ENCODE measurements at places on chromosomes 1 and 21. TPM values are rescaled to one million over a fixed set of nuclear protein-coding genes. Genes with fewer than 3 reads are reported as not detected.

The MINDY1 gene
- total RNA-seq: 29.3 TPM

The TSPAN2 gene
- total RNA-seq: 26.6 TPM

The KLHDC9 gene
- 36.5 TPM for total RNA-seq

The PBX1 gene
- 182 TPM for total RNA-seq

The REN gene
- total RNA-seq: not detected

The AMPD1 gene
- not detected for total RNA-seq

The CCDC17 gene
- total RNA-seq: 2.9 TPM

The ZNF593OS gene
- not detected for total RNA-seq

The SLC5A3 gene
- 17.0 TPM for total RNA-seq

The CNIH3 gene
- 3.7 TPM for total RNA-seq

The PHGDH gene
- 86.9 TPM for total RNA-seq

The DPYD gene
- total RNA-seq: 1.3 TPM

The LCE1B gene
- not detected for total RNA-seq
